Thoracic aorta (tissue), 2 donors: ENCODE measurements at places on chromosomes 5 and 9. TPM values are rescaled to one million over a fixed set of nuclear protein-coding genes. Genes with fewer than 3 reads are reported as not detected.

DNA sequence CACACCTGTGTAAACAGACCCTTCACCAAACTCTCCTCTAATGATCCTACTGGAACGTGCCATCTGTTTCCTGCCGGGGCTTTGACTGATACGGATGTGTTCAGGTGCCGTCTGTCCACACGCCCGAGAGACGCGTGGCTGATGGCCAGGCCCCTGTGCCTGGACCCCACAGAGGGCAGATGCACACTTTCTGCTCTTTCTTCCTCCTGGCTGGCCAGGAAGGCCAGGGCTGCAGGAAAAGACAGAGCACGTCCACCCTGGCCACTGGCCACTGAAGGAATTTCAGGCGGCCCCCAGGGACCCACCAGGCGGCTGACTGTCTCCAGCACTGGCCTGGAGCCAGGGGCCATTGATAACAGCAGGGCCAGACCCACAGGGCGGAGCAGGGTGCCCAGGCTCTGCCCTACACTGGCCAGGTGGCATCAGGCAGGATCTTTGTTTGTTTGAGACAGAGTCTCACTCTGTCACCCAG lies 3.6 kb upstream of the ENG start:
- no peak for DNase-seq
- peaks cover 93% of the 10 kb centered on the region for H3K4me1 ChIP-seq
- H3K36me3 ChIP-seq, result no peaks in the 10 kb centered on the region

DNA sequence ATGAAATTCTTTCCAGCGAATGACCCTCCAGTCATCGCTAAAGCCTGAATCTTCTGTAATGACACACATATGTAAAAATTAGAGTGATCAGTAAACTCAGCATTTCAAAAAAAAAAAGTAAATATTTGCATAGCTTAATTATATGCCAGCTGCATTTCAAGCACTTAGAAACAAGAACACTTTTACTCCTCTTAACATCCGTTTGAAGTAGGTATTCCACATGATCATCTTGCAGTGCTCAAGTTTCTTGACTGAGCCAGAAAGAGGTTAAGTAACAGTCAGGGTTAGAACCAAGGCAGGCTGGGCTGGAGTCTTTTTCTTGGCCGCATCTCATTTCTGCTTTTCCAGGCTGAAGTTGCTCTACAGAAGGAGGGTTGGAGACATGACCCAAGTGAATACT lies 27.6 kb downstream of the EGFLAM start:
- H3K36me3 ChIP-seq, result no peaks in the 10 kb centered on the region
- no peak overlapping the region for H3K27ac ChIP-seq
- H3K27me3 ChIP-seq, result no peaks in the 10 kb centered on the region
- no peak for DNase-seq

PDE8B gene
- total RNA-seq, result 22.7 TPM

DNA sequence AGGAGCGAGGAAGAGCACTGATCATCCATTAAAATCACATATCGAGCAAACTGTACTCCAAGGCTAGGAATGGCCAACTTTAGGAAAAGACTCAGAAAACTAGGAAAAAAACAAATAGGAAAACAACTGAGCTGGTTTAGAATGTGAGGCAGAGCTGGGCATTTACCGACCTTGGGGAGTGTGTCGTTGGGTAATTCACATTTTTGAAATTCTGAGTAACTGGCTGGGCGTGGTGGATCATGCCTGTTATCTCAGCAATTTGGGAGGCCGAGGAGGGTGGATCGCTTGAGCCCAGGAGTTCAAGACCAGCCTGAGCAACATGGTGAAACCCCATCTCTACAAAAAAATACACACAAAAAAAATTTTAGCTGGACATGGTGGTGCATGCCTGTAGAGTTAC lies 70.1 kb downstream of the ZFAND5 start:
- H3K4me3 ChIP-seq, result no peak overlapping the region
- no peak for DNase-seq
- H3K27me3 ChIP-seq, result no peaks in the 10 kb centered on the region
- no peaks in the 10 kb centered on the region for H3K4me1 ChIP-seq
- H3K36me3 ChIP-seq, result no peaks in the 10 kb centered on the region

NR4A3 gene
- total RNA-seq, result 9.7 TPM
